ENCODE measurements at places on chromosomes 3 and 15. TPM values are rescaled to one million over a fixed set of nuclear protein-coding genes. Genes with fewer than 3 reads are reported as not detected.

DNA sequence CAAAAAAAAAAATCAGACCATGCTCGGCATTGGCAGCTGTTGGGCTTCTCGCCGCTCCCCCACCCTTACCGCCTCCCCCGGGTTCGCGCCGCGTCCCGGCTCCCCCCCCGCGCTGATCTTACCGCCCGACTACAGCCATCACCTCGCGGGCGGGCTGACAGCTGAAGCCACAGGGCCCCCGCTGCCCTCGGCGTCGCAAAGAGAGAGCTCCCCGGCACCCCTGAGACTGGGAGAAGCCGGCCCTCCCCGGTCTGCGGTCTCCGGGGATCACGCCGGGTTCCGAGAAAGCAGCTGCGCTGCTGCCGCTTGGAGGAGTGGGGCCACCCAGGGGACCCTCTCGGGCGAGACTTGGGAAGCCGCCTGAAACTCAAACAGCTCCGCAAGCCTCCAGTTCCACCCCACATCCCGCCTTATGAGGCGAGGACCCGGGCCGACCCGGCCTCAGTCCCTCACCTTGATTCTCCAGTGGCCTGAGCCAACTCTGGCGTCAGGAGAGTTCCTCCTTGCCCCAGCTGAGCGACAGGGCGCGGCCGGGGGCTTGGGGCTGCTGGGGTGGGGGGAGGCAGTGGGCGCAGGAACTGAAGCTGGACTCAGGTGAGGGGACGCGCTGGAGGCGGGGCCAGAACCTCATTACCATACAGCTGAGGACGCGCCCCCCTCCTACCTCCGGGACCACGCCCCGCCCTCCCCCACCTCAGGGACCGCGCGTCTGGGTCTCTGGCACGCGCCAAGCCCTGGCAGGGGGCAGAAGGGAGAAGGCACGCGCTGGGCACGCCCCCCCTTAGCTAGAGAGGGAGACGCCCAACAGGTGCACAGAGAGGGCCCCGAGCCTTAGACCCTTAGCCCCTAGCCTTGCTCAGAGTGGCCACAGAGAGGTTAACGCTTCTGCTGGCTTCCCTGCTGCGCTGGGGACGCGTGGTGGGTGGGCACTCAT lies 1.0 kb upstream of the DLL4 start:
- no peak for DNase-seq

DNA sequence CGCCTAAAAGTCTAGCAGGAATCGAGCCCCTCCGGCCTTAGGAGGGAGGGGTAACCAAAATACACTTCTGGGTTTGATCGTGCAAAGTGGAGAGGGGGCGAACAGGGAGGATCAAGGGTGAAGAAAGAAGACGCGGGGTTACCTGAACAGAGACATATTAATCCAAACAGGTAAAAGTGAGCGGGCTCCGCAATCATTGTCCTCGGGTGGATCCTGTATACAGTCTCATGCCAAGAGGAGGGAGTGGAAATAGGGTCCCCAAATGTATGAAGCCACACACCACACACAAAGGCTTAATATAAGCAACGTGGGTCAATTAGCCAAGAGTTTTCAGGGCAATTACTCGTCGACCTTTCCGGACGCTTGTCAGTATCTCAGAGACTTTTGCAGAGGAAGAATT lies 749.5 kb downstream of the ROBO1 start:
- no peak for DNase-seq

GRCh38 chr3:18334837-18335601 lies 90.1 kb downstream of the SATB1 start:
- DNase-seq, result no peak

- peak; percentile 49 for DNase-seq
Measured at GRCh38 chr3:176697284-176697889, 499.9 kb downstream of the TBL1XR1 start.

- no peak for DNase-seq
Measured at GRCh38 chr3:89358281-89358680, 250.9 kb downstream of the EPHA3 start.

Gene SEMA7A
- total RNA-seq, result 2.0 TPM

Gene GFM1
- 47.1 TPM for total RNA-seq

- peak; percentile 42 for DNase-seq
Measured at GRCh38 chr3:11021611-11022011, 29.1 kb downstream of the SLC6A1 start.

GRCh38 chr3:14388201-14388600 lies 14.2 kb upstream of the SLC6A6 start:
- DNase-seq, result no peak

DNA sequence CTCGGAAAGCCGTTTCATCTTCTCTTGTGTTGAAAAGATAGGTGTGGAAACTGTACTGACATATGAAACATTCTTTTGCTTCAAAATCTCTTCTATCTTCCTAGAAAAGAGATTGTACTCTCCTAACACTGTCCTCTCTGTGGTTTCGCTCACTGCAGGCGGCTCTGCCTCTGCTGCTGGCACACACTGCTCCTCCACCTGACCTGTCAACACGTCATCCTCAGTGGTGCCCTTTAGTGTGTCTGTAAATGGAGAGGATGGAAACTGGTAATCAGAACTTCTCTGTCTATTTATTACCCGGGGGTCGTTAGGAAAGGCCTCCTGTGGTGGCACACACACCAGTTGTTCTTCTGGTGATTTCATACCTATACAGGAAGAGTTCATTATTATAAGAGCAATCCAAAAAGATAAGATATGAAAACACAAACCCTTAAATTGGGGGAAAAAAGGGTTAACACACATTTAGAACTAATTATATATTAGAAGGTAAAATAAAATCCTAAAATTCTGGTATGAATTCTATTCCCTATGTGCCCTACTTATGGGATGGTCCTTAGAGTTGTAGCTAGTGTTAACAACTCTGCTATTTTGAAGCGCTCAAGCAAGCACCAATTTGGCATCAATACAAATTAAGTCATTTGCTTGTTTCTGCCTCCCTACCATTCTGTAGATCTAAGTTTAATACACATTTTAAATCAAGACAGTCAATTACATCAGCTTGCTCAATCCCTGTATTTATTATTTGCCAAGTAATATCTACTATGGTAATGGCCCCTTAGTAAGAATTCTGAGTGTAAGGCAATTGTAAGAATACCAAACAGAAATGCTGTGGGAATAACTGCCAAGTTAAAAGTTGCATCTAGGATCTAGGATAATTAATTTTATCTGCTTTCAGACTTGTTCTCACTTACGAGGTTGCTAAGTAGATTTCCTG lies 49.2 kb downstream of the TASOR start:
- no peak for DNase-seq

DNA sequence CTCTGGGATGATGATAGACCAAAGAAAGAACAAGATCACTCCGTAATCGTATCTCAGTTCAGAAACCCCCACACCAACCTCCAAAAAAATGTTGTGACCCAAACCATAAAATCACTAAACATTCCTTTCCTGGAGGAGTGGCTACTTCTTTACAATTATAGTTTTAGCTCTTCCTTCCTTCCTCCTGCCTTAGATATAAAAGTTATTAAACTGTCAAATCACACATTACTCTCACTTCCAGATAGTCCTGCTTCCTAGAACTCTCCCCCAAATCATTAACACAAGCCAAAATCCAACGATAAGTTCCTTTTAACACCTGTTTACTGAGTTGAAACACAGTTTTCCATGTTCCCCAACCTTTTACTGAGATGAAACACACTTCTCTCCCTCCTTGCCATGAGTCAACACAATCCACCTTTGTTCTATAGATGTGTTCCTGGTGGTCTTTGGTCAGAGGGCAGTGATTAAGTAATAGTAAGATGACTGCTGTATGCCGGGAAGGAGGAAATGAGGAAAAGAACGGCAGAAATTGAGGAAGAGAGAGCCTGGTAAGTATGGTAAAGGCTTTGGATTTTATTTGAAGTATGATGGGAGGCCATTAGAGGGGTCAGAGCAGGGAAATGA lies 8.3 kb upstream of the CRYGS start:
- DNase-seq, result no peak

Gene MYO5C
- total RNA-seq, result 8.6 TPM

DNA sequence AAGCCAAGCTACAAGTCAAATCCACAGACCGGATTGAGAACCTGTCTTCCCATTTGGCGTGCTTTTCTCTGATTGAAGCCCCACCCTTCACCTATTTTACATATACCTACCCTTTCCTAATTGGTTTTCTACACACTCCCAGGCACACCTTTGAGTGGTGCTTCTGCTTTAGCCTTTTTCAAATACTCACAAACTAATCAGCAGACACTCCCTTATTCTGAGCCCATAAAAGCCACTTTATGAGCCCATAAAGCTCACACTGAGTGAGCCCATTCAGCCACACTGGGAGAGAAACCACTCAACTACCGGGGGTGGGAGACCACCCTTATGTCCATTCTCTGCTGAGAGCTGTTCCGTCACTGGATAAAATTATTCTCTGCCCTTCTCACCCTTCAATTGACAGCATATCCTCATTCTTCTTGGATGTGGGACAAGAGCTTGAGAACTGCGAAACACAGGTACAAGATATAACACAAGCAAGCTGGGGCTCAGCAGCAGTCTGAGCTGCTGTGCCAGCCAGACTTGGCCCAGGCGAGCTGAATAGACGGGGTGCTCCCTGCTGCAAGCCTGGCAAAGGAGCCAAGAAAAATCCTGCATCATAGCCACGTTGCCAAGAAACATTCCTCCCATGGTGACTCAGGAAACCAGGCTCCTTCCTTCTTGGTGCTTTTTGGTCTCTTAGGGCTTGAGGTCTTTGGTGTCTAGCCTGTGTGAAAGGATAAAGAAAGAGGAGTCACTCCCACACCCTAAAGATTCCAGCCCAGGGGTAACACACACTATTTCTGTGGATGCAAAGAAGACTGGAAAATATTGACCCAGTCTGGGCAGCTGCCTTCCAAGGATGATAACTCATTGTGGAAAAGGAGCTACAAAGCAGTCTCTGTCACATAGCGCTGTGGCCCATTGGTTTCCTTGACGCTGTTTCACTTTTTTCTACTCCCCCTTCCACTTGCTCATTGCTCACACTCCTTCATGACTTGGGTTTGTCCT lies 609.7 kb downstream of the MCTP2 start:
- peak; percentile 84 for DNase-seq

DNA sequence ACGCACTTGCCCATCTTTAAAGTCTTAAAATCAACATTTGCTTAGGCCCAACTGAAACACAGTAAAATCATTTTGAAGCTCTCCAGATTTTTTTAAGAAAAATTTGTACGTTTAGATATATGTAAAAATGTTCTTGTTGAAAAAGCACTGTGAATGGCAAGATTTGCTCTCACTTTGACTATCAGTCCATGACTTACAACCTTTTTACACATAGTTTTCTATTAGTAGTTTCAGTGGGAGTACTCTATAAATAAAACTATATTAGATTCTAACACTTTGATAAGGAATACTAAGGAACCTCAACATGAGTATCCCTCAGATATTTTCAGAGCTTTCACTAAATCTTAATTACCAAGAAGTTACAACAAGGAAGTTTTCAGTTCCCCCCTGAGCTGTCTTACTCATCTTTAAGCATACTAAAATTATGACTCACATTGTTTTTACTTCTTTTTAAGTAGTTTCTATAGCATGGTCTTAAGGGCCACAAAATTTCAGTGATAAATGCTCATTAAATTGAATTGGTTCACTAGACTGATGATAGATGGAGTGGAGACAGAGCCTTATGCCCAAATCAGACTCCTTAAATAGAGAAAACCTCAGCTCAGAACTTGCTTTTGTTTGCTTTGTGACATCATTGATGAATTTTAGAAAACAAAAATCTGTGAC lies 31.6 kb upstream of the RAP2B start:
- no peak for DNase-seq

Gene LRRC31
- not detected for total RNA-seq

GRCh38 chr15:45181491-45182285 lies 6.1 kb downstream of the SHF start:
- peak; percentile 68 for DNase-seq

Data from posterior vena cava (tissue), 2 donors.